ENCODE measurements at places on chromosomes 6 and 20.

DNA sequence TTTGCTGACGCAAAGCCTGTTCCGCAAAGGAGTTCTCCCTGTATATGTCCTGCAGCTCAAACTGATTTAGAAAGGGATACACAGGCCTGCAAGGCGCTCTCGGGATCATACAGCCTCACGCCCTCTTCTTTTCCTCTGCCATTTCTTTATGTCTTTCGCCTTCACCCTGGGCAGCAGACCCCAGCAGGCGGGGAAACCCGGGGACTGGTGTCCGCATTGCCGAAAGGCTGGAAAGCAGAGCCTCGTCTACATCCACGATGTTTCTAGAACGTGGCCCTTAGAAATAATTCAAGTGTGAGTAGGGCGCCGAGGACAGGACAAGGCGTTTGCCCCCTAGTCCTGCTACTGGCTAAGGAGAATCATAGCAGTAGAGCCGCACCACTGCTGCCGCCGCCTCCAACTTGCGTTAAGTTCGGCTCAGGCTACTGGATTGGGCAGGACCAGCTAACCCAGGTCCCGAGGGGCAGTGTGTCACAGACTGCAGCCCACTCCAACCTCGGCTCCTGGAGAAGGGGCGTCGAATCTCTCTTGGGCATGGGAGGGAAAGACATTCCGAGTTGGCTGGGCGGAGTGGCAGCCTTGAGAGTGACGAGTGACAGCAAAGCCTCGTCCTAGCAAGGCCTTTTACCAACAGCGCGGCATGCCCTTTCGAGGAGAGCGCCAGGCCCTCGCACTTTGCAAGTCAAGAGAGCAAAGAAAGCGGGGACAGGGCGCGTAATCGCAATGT lies 2.6 kb upstream of the TBX18 start:
- DNase-seq: no peak

DNA sequence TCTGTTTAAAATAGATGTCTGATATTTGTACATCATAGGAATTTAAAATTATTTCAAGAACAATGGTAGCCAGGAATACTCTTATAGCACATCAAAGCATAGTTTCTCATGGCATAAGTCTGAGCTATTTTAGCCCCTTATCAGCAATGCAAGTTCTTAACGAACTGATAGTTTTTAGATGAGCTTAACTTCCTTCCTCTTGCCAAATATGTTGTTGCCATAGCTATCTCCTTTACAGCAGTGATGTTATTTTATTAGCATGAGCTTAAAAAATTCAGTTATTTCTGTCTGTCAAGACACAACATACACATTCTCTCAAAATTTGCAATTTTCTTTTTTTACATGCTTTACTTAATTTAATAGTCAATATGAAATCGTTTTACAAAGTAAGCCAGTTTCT lies 867.2 kb downstream of the PHF3 start:
- no peak for DNase-seq

DNA sequence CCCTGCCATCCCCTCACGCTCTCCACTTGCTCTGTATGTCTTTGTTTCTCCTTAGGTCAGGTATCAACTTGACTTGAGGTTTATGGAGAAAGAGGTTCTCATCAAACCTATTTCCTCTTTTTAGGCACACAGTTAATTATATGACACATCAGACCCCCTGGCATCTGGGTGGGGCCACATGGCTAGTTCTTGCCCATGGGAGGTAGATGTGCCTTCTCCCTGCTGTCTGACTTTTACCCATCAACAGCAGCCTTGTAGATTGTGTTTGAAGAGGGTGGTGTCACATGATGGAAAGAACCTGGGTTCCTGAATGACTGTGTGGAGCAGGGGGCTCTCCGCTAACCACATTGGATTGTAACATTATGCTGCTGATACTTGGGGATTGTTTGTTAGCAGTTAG lies 7.2 kb upstream of the UQCC2 start:
- DNase-seq: no peak

DNA sequence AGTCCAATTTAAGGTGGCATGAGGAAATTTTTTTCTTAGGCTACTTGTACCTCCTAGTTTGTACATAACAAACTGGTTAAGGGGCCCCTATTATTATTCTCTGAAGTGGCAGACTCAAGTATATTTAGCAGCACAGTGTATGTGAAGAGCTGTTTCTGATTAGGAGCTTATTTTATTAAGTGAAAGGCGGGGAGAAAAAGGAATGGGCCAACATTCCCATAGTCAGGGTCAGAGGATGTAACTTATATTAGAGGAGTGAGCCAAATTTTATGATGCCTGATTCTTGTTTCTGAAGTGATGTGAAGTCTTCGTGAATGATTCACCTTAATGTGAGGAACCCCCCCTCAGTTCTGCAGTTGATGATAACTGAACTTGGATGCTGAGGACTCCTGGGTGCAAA lies 2.8 kb downstream of the HECA start:
- DNase-seq: no peak

DNA sequence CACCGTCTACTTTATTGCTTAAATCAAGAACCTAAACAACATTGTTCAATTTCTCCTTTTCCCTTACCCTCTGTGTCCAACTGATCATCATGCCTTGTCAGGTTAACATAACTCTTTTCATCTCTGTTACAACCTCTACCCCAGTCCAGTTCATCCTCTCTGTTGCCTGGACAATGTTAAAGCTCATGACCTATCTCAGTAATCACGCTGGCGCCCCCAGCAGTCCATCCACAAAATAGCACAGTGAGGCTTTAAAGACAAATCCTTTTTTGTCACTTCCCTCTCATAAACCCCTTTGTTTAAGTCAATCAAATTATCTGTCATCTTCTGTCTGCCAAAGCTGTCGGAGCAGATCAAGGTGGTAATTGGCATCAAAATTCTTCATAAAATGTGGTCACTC lies 140.1 kb downstream of the QKI start:
- DNase-seq: peak; percentile 34

- DNase-seq: peak; percentile 43
Measured at GRCh38 chr6:142942805-142943227, 2.2 kb downstream of the HIVEP2 start.

DNA sequence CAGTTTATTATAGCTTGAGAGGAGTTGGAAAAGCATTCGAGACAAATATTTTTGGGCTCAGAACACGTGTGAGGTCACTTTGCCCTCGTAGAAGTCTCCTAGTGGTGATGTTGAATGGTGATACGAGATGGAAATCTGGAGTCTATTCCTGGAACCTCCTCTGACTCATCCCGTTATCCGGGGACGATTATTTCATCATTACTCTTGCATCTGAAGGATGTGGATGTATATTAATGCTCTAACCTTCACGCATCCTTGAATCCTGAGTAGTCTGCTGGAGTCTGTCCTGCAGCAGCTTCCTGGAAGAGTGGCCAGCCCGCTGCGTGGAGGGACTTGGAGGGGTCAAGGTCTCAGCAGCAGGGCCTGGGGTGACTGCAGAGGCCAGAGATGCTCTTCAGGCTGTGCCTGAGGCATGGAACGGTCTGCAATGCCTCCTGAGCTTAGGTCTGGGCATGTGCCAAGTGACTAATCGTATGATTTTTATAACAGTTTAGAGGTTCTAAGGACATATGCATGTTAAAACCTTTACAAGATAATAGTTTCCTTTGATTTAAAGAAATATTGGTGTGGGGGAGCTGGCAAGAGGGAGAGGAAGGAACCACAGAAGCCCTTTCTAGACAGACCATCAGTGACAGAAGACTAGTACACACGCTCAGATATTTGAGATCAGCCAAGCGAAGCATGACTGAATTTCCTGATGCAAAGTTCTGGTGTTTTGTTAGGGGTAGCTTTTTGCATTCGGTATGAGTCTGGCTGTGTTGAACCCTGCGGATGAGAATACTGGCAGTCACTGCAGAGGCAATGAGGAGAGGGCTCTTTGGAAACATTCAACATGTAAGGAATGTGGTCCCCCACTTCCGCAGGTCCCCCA lies 400.2 kb downstream of the QKI start:
- DNase-seq: peak; percentile 63

- DNase-seq: no peak
Measured at GRCh38 chr6:62466607-62467006, 180.6 kb upstream of the KHDRBS2 start.

GRCh38 chr6:100078509-100078908 lies 84.5 kb upstream of the MCHR2 start:
- peak; percentile 46 for DNase-seq

GRCh38 chr20:10553326-10553984 lies 118.3 kb downstream of the SLX4IP start:
- DNase-seq: peak; percentile 49

DNA sequence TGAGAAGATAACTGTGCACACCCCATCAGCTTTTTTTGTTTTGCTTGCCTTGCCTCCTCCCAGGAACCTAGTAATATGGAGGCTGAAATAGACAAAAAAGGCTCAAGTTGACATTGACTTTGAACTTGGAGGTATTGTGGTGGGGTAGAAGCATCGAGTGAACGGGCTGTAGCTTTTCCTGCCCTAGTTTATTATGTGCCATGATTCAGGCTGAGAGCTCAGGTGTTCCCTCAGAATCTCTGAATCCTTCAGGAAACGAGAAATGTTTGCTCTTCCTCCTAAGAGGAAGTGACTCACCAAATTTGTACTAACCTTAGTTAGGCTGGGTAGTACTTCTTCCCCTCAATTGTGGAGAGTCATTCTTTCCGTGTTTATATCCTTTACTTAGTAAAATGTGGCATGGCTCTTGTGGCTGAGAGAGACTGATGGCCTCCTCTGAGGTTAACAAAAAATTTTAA lies 98.8 kb downstream of the SASH1 start:
- no peak for DNase-seq

GRCh38 chr6:52994031-52994838 lies 849 bp downstream of the GSTA4 start:
- DNase-seq: no peak

GRCh38 chr20:33097001-33097400 lies 17.6 kb downstream of the BPIFB4 start:
- DNase-seq: no peak

DNA sequence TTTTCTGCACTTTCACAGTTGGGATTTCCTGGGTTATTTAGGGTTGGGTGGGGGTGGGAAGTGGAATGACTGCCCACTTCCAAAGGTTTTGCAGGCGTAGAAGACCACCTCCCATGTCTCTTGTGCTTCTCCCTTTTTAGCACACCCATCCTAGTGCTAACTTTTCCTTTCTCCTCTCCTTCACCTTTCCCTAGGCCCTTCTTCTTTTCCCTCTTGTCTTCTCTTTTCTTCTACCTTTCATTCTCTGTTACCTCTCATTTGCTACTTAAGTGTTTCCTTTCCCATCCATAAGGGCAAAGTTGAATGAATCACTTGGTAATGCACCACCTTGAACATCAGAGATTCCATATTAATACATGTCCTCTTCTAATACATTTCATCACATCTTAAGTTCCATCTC lies 105.0 kb upstream of the ZNF184 start:
- no peak for DNase-seq

- DNase-seq: no peak
Measured at GRCh38 chr6:86685230-86685797, 252.0 kb upstream of the HTR1E start.

- DNase-seq: no peak
Measured at GRCh38 chr20:49810491-49811190, 2.0 kb upstream of the SLC9A8 start.

DNA sequence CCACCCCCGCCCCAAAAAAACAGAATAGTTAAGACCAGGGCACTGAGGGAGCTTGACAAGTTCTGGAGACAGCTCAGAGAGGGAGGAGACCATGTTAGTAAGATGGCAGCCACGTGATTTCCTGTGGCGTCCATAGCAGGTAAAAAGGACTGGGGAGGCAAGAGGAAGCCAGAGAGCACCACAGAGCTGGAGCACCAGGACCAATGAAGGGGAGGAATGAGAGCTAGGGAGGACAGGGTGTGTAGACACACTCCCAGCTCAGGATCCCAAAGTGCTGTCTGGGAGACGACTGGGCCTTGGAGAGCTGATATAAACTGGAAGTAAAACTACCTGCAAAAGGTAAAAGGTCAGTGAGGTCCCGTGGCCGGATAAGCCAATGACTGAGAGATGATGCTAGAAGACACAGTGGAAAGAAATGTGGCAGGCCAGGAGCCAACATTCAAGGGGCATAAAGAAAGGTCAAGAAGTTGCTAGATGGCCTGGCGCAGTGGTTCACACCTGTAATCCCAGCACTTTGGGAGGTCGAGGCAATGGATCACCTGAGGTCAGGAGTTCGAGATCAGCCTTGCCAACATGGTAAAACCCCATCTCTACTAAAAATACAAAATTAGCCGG lies 39.0 kb downstream of the SLC23A2 start:
- no peak for DNase-seq
